ENCODE measurements at places on chromosomes 16 and 17.
A peak's percentile ranks its signal among the peaks of the same experiment; 100 is the strongest.

DNA sequence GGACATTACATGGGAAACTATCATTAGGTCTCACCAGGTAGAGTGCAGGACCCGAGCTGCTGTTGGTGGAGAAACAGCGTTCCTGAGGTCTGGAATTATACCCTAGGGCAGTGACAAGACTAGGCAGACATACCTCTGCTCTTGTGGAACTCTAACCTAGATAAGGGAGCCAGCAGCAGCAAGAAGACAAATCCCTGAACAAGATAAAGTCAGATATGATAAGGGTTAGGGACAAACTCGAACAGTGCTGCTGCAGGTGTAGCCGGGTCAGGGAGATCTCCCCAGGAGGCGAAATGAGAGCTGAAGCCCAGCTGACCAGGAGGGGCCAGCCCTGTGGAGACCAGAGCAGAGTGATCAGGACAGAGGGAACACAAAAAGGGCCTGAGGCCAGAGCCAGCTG lies 34.7 kb downstream of the ARSG start:
- no peak for DNase-seq

DNA sequence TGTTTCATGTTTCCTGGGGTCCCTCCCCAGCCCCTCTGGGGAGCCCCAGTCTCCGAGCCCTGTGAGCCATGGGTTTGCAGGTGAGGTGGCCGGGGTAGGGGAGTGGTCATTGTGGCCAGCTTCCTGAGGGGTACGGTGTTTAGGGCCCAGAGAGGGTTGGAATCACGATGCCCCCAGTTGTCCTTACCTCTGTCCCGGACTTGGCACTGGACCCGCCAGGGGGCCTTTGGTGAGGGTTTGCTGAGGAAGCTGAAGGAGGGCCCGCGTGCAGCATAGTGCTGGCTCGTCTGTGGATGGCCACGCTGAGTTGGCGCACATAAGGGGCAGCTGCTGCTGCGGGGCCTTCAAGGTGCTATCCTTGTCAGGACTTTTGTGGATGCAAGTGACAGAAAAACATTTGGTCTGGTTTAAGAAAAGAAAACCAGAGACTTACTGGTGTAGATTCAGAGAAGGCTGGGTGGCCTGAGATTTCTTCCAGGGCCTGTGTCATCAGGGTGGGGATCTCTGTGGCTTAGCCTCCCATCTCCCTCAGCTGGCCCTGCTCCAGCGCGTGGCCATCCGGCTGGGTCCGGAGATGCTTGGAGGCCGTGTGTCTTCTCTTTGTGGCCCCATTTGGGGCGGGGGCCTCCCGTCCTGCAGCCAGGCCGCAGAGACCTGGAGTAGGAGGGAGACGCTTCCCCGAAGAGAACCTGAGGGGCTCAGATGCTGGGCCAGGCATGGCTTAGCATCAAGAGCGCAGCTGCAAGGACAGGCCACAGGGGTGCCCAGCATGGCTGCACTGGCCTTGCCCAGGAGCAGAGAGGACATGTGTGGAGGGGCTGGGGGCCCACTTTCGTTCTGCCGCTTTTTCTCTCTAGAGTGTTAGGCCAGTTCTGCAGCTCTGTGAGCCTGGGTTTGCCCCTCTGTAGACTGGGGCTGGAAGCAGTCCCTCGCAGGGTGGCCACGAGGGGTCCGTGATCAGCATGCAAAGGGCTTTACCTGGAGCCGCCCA lies 33.7 kb upstream of the NUDT16L1 start:
- DNase-seq, result no peak

DNA sequence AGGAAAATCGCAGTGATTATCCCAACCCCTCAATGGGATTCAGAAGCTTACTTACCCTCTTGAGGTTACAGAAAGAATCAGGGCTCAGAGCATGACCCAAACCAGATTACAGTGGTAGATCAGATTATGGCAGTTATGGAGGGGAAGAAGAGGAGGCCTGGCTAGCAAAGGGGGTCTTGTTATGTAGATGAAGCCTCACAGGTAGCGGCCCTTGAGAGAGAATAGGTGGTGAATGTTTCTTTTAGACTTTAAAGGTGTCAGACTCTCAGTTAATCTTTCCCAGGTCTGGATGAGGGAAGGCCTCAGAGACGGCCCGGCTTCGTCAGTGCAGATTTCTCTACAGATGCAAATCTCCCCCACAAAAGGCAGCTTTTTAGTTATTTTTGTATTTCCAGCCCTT lies 15.6 kb downstream of the RNF112 start:
- peak; percentile 21 for DNase-seq

GRCh38 chr16:4465977-4466779 lies 8.2 kb downstream of the NMRAL1 start:
- DNase-seq, result no peak

DNA sequence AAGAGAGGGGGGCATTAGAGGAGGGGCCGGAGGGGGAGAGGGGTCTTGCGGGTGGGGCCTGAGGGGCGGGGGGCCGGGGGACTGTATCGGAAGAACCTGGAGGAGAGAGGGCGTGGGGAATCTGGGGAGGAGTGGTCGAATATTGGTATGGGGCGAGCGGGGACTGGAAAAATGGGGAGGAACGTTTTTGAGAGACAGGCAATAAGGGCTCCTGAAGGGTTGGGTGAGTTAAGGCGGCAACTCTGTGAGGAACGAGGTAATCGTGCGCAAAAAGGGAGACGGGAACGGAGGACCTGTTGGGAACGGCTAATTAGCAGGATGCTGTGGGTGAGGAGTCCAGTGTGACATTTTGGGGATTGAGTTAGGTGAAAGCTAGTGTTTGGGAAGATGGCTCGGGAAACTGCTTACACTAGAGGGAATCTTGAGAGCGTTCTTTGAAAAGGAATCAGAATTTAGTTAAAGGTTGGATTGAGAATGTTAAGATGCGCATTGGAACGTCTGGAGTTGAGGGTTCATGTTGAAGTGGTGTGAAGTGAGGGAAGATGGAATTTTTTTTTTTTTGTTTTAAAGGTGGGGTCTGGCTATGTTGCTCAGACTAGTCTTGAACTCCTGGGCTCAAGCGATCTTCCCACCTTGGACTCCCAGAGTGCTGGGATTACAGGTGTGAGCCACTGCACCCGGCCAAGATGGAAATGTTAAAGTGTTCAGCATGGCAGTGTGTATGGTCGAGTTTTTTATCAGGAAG lies 662 bp downstream of the WIPF2 start:
- peak; percentile 84 for DNase-seq

- no peak for DNase-seq
Observed at GRCh38 chr16:4586291-4586690, 28.4 kb downstream of the UBALD1 start.

GRCh38 chr16:11576427-11577289 lies 10.1 kb downstream of the LITAF start:
- DNase-seq, result no peak

DNA sequence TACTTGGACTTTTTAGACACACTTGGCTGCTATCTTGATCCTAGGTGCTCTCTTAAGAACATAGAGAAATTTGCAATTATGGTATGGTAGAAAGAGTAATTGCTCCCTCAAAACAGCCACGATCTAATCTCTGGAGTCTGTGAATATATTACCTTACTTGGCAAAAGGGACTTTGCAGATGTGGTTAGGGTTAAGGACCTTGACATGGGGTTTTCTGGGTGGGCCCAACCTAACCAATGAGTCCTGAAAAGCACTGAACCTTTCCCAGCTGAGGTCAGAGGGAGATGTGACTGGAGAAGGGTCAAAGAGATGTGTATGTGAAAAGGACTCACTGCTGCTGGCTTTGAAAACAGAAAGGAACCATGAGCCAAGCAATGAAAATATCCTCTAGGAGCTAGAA lies 26.7 kb upstream of the MED13 start:
- no peak for DNase-seq

DNA sequence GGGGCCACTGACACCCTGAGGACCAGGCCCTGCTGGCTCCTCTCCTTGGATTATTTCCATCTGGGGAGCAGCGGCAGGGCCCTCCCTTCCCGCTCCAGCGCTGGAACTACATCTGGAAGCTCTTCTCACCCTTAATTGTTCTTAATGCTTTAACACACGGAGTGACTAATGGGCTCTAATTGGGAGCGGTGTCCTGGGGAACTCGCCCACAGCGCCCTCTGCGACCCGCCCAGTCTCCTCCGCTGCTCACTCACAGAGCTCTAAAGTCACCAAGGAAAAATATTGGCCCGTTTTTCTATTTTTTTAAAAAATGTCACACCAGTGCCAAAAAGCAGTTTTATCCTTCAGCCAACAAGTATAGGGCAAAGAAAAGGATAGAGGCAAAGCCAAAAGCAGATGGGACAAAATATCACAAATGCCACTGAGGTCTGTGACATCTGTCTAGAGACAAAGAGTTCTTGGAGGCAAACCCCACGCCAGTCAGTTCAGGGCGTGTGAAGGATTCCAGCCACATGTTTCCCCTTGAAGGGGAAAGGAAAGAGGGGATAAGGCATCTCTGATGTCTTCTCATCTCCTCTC lies 134.7 kb downstream of the RBFOX3 start:
- DNase-seq, result no peak

DNA sequence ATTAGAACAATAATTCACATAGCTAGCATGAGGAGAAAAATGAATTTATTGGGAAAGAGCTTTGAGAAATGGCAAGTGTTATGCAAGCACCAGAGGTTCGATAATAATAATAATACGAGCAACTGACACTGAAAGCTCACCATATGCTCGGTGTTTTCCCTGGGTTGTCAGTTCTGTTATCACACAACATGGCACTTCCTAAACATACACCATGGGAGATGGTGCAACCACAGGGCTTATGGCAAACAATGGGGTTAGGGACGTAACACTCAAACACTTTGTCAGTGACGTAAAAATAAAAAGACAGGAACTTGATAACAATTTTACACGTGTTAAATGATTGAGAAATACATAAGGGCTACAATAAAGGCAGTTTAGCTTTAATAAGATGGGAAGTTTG lies 23.7 kb downstream of the OR1D5 start:
- DNase-seq, result no peak

- no peak for DNase-seq
Observed at GRCh38 chr17:51572115-51572514, 311.8 kb downstream of the UTP18 start.

Data from HAP-1 (cell line).